IPS DF 19.7 (cell line): ENCODE measurements at places on chromosomes 16 and 17.

DNA sequence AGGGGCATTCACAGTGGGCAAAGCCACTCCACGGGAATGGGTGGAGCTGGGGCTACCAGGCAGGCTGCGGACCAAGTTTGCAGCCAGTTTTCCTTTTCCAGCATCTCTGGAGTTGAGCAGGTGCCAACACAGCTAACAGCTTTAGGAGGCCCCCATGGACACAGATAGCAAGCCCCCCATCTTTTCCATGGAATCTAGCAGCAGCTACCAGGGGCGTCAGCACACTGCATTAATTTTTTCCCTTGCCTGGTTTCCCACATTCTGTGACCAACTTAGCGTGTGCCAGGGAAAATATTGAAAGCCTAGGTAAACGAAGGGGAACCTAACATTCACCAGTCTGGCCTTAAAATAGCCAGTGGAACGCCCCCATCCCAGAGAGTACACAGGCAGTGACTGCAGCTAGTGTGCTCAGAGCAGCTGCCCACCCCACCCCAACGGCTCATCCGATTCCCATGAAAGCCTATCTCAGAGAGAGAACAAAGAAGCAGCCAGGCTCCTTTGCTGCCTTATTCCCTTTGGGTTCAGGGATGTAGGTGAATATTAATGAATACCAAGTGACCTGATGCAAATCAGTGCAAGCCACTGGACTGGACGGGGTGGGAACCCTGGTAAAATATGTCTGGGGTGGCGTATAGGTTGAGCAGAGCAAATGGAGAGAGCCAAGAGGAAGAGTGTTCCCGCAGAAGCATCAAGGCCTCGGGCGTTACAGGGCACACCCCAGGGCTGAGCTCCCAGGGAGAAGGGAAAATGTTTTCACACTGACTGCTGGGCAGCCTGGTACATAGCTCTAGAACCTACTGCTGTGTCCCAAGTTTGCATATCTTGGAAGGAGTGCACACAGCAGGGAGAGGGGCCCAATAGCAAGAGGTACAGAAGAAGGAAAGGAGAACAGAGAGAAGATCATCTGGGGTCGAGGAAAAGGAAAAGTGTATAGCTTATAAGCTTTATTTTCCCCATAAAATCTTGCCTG, 73.9 kb upstream of the SOX9 start:
- DNase-seq = no peak

GRCh38 chr16:87052506-87052905, 264.7 kb downstream of the C16orf95 start:
- DNase-seq = no peak

DNA sequence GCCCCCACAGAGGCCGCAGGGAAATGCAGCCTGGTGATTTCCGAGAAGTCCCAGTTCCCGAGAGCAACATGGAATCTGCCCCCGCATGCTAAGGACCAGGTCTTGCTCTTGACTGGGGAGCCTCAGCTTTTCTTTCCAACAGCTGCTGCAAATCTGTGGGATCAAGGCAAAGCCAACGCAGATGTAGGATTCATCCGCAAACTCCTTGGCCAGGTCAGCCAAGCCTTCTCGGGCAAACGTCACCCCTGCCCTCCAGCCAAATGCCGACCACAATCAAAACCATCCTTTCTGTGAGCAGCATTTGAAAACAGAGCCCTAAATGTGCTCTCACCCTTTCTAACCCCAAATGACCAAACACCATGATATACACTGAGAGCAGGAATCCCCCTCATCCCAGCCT, 54.0 kb downstream of the MRM3 start:
- no peak for DNase-seq

- no peak for DNase-seq
These were observed 22.8 kb downstream of the CCDC102A start for GRCh38 chr16:57513371-57514102.

DNA sequence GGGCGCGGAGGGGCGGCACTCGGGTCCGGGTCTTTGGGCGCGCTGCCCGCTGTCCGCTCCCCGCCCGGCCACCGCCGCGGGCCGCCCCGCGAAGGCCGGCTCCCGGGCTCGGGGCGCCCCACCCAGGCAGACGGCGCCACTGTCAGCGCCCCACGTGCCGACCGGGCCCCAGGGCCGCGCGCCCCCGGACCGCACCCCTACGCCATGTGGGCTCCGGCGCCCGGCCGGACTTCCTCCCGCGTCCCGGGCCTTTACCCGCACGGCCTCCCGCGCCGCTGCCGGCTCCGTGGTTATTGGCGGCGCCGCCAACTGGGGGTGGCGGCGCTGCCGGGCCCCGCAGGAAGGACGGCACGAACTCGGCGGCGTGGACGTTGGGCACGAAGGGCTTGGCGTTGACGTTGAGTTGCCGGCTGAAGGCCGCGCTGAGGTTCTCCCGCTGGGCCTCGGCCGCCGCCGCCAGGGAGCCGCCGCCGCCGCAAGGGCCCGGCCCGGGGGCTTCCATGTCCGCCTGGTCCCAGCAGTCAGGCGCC, 577 bp downstream of the GSPT1 start:
- DNase-seq = no peak

DNA sequence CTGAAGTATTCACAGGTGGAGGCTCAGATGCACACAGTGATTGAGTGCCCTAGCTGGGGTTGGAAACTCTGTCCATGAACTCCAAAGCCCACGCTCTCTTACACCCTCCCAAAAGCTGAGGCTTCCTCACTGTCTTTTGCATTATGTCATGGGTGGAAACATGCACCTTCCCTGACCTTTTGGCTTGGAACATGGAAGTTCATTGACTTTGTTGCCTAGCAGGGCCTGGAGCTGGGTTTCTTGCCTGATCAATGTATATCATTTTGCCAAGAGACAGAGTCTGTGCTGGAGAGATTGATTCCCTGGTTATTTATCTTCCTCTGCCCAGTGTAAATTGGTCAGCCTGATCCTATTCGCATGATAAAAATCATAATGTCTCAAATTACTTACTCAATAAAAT, 558.4 kb downstream of the MAF start:
- no peak for DNase-seq

GRCh38 chr16:28188085-28188916, 23.5 kb downstream of the XPO6 start:
- DNase-seq = no peak

DNA sequence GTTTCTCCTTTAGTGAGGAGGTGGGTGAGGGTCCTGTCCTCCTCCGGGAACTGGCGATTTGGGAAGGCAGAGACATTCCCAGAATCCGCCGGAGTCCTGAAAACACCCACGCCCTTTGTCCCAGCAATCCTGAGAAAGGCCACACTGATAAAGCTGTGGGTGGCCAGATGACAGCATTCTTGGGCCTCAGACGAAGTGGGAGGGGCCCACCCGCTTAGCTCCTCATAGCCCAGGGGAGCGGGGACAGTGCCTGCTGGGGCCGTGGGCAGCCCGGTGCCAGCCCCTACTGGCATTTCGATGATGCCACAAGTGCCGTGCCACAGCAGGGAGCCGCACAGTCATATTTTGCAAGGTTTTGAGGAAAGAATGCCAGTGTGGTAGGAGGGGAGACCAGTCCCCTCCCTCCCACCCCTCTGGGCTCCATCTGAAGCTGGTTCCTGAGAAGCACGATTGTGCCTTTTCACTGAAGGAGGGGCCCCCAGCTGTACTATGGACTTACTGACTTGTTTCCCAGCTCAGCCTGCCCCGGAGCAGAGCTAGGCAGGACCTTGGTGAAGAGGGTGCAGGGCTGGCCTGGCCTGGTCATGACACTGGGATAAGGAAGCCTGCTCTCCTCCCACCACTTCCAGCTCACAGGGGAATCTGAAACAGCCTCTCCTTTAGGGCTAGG, 20.9 kb upstream of the MPRIP start:
- DNase-seq = no peak

DNA sequence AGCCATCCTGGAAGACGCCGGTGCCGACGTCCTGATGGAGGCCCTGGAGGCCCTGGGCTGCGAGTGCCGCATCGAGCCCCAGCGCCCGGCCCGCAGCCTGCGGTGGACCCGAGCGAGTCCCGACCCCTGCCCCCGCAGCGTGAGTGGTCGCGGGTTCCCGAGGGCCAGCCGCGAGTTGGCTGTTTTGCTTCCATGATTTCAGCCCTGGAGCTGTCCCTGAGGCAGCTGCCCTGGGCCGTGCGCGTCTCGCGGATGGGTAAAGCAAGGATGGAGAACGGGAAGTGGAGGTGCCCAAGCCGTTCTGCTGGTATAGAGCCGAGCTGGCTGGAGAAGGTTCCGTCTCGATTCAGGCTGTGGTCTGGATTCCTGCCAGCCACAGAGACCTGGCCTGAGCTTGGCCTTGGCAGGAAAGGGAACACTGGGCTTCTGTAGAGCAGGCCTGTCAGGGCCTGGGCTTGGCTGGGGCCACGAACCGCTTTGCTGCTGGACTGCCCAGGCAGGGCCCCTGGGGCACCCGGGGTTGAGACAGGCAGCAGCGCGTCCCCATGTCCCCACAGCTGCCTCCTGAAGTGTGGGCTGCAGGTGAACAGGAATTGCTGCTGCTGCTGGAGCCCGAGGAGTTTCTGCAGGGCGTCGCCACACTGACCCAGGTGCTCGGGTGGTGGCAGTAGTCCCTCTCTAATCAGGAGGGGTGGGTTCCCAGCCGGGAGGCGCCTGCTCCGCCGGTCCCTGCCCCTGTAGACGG, 941 bp upstream of the MRPS34 start:
- DNase-seq = no peak

DNA sequence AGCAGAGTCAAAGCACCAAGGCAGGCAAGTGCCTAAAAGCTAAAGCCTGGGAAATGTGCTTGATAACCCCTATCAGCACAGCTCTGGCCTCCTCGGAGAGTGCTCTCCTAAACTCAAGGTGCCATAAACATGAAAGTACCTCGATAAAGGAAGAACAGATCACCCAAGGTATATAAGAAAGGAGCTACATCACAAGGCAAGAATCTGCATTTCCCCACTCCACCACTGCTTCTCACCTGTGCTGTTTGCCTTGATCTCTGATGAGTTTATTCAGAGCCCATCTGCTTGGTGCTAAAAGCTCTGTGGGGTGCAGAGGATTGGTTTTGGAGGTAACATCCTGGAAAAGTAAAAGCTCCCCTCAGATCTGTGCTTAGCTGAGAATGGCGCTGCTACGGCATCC, 449.5 kb upstream of the CDH5 start:
- DNase-seq = no peak

DNA sequence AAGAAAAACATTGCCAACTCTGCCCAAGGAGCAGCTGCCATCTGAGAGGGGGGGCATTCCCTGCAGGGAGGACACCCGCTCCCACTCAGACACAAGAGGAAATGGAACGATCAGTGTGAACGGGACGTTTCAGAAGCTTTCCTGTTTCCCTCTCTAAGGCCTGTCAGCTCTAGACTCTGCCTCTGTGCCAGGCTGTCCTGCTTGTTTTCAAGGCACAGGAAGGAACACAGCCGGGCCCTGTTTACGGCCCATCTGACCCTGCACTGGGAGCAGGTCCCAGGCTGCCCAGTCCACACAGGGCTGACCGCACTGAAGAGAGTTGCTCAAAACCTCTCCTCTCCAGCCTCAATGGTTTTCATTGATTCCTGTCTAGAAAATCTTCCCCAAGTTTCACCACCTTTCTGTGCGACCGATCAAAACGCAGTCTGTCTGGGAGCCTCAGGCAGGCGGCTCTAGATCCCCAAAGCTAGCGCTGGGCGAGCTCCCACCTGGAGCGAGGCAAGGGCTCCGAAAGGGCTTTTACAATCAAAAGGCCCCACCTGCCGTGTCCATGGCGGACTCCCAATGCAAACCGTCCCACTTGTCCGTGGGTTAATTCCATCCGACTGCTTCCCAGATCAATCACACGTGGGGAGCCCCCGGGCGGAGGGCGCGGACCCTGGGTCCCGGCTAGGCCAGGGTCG, 1.5 kb downstream of the PIEZO1 start:
- DNase-seq = no peak

DNA sequence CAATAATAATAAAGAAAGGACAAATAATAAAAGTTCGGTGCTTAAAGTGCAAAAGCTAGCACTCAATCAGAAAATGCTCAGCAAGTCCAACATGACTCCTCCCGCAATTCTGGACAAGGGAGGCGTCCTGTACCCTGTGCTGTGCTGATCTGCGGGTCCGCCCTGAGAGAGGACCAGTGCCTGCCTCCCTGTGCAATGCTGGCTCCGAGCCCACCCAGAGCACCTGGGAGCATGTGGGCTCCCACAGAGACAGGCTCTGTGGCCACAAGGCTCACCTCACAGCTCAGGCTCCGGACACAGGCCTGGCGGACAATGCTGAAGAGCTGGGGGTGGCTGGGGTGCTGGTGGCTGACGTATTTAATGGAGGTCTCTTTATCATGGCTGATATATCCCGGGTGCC, 11.1 kb downstream of the FLCN start:
- DNase-seq = no peak

DNA sequence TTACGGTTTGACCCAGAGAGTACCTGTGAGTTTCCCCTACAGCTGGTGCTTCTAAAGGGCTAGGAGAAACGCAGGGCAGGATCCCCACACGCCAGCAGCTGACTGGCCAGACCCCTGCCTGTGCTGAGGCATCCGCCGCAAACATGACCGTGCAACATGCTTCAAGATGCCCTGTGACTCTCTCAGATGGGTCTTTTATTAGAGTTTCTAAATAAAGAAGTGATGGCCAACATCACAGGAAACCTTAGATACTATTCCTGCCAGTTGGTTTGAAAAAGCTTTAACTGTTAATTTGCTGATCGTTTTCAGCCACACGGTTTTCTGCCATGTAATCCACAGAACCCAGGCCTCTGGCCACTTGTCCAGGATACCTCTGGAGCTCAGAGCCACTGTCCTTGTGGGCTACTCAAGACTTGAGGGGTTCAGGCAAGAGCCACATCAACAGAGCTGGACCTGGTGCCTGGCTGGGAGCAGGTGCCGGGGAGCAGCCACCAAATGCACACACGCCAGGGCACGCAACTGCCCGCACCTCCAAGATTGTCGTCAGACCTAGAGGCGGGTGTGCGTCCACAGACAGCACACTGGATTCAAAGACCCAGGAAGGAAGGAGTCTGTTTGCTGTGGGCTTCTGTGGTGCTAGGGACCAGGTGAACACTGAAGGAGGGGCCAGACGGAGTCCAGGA, 118.4 kb downstream of the ZNF778 start:
- no peak for DNase-seq

GRCh38 chr17:43170140-43170765, 761 bp upstream of the NBR1 start:
- peak; percentile 90 for DNase-seq

DNA sequence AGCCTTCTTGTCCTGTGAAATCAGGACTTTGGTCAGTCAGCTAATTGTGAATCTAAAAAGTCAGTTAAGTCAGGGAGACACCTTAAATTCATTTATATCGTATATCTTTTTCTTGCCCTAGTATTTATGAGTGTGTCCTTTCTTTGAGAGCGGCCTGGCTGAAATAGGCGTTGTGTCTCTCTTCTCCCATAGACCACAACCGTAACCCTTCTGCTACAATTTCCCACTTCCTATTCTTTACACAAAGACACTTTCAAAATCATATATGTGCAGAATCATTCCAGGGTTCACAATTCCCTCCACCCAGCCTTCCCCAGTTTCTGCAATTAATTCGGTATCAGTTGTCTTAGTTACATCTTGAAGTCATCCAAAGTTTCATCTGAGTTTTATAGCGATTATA, 14.0 kb upstream of the COTL1 start:
- no peak for DNase-seq

DNA sequence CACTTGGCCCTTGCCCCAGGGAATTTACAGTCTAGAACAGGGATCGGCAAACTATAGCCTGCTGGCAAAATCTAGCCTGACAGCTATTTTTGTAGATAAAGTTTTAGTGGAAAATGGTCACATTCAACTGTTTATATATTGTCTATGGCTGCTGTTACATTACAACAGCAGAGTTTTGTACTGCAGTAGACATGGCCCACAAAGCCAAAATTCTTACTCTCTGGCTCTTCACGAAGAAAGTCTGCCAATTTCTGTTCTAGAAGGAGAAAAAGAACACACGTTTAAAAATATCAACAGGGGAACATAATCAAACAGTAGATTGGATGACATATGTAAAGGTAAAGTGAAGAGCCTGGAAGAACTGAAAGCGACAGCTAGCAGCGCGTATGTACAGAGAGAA, 33.2 kb upstream of the CCDC182 start:
- DNase-seq = no peak
